SK-MEL-5 (cell line): ENCODE measurements at places on chromosomes 1 and 21. TPM values are rescaled to one million over a fixed set of nuclear protein-coding genes. Genes with fewer than 3 reads are reported as not detected.
A peak's percentile ranks its signal among the peaks of the same experiment; 100 is the strongest.

DNA sequence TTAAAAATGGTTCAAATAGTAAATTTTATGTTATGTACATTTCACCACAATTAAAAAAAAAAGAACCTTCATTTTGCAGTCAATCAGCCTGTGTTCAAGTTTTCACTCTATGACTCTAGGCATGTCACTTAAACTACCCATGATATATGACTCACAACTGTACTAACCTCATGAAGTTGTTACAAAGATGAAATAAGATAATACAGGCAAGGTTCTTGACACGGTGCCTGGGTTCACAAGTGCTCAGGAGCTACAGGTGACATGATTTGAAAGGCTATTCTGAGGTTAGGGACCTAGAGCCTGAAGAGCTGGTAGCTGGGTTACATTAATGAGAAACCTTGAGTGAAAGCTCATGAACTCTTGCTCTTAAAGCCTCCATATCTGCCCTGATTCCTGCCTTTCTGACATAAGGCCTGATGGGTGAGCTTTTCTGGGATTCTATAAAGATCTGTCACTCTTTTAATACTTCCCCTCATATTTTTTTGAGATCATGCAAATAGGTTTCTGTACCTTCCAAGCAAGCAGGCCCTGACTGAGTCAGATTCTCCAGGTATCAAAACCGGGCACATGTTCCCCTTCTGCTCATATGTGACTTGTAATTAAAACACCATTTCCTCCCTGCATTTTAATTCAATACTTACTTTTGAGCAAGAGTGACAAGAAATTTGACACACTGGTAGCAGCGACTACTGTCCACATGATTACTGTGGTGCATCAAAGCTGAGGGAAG is 34.0 kb downstream of the PCSK9 start:
- DNase-seq: no peak

- DNase-seq: no peak
These were observed 14.3 kb downstream of the IER5 start for GRCh38 chr1:181102841-181103240.

Gene IL22RA1
- 0.37 and 0.77 TPM in 2 replicates for total RNA-seq

DNA sequence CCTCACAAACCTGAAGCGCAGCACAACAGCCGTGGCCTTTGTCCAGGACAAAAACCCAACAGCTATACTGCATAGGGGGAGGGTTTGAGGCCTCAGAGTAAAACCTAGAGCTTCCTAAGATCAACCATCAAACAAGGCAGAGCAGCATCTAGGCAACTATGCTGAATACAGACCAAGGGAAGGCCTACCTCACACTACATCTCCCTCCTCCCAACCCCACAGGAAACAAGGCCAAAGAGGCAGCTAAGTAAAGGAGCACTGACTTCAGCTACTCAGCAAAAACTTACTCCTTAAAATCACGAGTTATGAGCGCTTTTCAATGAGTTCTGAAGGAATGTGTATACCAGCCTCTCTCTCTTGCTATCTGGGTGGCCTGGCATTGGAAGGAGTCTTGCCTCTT is 12.4 kb downstream of the XKR8 start:
- no peak for DNase-seq

GRCh38 chr1:23638786-23639241 is 52.8 kb upstream of the RPL11 start:
- DNase-seq: no peak

DNA sequence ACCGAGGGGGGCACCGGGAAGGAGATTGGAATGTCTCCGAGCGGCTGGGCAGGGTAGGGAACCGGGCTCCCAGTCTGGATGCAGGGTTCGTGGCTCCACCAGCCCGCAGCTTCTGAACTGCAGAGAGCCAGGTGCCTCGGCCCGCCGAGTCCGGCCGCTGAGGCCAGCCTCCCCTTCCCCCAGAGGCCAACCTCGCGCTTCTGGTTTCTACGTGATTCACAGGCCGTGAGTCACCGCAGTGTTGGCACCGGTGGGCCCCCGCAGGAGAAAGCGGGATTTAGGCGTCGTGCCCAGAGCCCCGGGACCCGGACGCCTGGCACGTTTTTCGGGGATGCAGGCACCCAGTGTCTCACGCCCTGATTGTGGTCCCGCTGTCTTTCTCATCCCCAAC is 458 bp downstream of the CRABP2 start:
- DNase-seq: no peak

- DNase-seq: no peak
These were observed 847.7 kb downstream of the NCAM2 start for GRCh38 chr21:21845901-21846300.

- DNase-seq: no peak
These were observed 122.1 kb upstream of the RGS1 start for GRCh38 chr1:192453360-192453992.

DNA sequence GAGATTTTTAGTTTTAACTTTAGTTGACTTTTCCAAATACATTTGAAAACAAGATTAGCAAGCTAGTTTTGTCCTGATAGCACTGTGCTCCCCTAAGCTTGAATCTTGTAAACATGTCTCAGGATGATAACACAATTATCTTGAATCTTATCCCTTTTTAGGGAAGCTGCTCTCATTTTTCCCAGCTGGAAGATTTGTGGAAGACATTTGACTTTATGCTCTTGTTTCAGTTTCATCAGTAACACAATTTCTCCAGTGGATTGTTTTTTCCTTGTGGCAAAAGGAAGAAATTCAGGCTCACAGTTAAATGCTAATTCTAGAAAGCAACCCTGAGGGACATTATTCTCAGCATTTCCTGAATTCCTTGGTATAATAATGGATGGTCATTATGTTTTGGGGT is 88.8 kb downstream of the CDC7 start:
- peak; percentile 6 for DNase-seq

DNA sequence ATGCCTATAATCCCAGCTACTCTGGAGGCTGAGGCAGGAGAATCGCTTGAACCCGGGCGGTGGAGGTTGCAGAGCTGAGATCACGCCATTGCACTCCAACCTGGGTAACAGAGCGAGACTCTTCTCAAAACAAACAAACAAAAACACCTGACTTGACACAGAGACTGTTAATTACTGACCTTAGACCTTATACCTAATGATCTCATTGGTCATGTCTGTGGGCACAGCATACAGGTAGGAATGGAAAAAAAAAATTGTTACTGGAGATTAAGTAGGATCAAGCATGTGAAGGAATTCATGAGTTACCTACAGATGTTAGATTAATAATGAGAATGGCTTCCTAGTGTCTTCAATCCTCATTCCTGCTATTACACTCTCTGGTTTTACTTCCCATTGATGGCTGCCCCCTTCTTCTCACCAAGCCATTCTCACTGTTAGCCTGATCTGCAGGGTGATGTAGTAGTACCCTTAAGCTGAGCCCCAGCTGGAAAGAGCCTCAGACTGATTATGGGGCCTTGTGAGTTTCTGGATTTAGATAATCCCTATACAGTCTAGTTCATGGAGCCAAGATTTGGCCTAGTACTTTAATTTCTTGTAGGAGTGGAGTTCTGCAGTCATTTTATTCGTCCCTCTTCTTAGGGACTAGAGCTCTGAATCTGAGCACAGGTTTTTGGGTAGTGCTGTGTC is 8.8 kb downstream of the TBCE start:
- DNase-seq: no peak

Gene FNBP1L
- 52.9 and 59.0 TPM in 2 replicates for total RNA-seq

- DNase-seq: no peak
These were observed 237.5 kb upstream of the ESRRG start for GRCh38 chr1:216960716-216961115.

Gene FAM229A
- 0.74 and 0.85 TPM in 2 replicates for total RNA-seq

Gene PLA2G4A
- 35.7 TPM in 2 replicates for total RNA-seq

DNA sequence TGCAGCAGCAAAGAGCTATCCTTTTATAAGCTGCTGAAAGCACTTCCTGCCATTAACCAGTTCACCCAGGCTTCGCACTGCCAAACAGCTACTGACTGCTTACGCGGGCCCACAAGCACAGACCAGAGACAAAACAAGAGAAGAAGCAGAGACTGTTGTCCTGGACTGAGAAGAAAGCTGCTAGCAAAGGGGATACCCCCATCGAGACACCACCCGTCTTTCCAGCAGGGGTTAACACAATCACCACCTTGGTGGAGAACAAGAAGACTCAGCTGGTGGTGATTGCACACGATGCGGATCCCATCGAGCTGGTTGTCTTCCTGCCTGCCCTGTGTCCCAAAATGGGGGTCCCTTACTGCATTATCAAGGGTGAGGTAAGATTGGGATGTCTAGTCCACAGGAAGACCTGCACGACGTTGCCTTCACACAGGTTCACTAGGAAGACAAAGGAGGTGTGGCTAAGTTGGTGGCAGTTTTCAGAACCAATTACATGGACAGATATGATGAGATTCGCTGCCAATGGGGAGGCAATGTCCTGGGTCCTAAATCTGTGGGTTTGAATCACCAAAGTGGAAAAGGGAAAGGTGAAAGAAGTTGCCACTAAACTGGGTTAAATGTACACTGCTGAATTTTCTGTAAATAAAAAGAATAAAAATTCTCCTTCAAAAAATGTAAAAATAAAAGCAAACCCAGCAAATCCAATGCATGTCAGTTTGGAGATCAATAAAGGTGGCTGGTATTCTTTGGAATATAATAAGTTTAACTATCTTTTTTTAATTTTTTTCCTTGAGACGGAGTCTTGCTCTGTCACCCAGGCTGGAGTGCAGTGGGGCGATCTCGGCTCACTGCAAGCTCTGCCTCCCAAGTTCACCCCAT is 1.2 kb downstream of the FMO5 start:
- no peak for DNase-seq

- DNase-seq: no peak
These were observed 37.8 kb upstream of the THEM4 start for GRCh38 chr1:151947140-151947539.

Gene CELA3A
- total RNA-seq: not detected in 2 replicates

DNA sequence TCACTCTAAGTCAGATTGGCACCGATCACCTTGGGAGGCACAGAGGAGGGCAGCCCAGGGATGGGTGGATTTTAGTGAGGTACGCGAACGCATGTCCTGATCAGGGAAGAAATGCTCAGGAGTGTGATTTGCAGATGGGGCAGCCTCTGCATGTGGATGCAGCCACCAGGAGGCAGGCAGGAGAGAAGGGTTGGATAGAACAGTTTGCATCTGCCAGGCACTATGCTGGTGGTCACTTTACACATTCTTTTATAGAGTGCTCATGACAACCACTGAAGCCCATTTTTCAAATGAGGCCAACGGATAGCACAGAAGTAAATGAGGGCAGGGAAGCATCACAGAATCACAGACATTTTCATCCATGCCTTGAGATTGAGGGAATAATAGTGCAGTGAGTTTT is 5.7 kb downstream of the LAMB3 start:
- peak; percentile 16 for DNase-seq

DNA sequence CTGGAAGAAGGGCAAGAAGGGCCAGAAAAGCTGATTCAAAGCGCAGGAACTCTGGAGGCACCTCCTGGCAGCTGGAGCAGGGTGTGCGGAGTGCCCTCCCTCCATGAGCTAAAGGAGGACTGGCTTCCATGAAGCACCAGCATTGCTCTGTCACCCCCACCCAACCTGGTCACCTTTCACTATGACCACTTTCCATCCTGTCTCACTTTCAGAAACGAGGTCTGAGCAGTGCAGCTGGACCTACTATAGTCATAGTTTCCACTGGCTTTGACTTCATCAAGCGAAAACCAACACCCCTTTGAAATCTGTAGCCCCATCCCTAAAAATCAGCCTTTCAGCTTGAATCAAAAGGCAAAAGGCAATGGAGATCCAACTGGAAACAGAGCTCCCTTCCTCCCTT is 84.8 kb upstream of the CACNA1E start:
- no peak for DNase-seq

Gene WDR64
- total RNA-seq: not detected in 2 replicates

Gene CFHR3
- not detected in 2 replicates for total RNA-seq

Gene KLHDC7A
- total RNA-seq: not detected in 2 replicates

Gene AMY1C
- total RNA-seq: not detected in 2 replicates

Gene ANXA9
- total RNA-seq: 0.48 and 1.1 TPM in 2 replicates

Gene ADORA1
- total RNA-seq: 0.92 TPM in 1 of 2 replicates, not detected in the other

DNA sequence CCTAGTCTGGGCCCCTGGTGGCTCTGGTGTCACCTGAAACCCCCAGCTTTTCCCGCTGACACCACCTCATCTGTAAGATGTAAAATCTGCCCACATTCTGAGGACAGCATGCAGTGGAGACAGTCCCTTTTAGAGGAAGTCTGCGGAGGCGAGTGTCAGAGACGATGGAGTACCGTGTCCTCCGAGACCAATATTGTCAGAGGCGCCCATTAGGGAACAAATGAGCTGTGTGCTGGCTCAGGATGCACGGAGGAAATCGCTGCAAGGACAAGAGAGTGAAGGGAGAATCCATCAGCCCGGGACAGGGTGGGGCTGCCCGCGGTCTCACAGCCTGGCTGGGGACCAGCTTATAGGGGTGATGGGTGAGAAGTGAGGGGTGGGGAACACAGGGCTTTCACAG is 214.8 kb downstream of the MATN1 start:
- no peak for DNase-seq

- no peak for DNase-seq
These were observed 38.2 kb upstream of the ZNF124 start for GRCh38 chr1:247210062-247210375.

- no peak for DNase-seq
These were observed 120.3 kb upstream of the C8B start for GRCh38 chr1:57086154-57086553.

DNA sequence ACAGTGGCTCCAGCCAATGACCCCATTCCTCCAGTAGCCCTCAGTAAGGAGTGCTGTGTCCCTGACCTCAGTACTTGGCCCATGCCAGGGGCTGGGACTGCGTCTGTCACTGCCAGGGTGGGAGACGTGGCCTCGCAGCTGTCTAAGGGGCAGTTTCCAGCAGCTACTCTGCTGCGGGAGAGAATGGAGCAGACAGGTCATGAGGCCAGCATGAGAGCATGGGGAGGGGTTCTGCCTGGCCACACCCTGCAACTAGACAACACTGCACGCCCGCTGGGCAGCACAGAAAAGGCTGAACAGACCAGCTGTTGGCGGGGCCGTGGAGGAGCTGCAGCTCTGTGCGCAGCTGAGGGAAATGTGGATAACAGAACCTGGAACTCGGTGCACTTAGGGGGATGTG is 91.6 kb upstream of the COL6A1 start:
- DNase-seq: peak; percentile 33

- DNase-seq: no peak
These were observed 3.6 kb downstream of the TENT5C start for GRCh38 chr1:117609471-117609911.

Gene TBX15
- total RNA-seq: 0.18 and 0.64 TPM in 2 replicates

DNA sequence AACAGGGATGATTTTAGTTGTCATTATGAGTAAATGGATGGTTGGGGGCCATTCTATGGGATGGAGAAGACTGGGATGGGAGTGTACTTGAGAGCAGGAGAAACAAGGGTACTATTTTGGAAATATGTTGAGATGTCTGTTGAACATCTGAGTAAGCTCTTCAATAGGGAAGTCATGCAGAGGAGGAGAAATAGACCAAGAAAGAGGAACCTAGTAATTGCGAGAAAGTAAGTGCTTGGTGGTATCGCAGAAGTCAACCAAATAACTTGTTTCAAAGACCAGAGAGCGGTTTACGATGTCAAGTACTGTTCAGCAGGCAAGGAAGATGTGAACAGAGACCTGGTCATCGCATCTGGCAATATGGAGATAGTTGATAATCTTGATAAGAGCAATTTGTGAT is 22.4 kb upstream of the CHRM3 start:
- DNase-seq: no peak

- DNase-seq: no peak
These were observed 139.7 kb downstream of the TSEN15 start for GRCh38 chr1:184191181-184191621.
